Mesothelial cell of epicardium (in vitro differentiated cells): ENCODE measurements at places on chromosomes 2 and 18.
A peak's percentile ranks its signal among the peaks of the same experiment; 100 is the strongest.

- H3K27ac ChIP-seq: no peak overlapping the region
- no peak overlapping the region for H3K4me3 ChIP-seq
- no peaks in the 10 kb centered on the region for H3K4me1 ChIP-seq
- no peaks in the 10 kb centered on the region for H3K27me3 ChIP-seq
- no peaks in the 10 kb centered on the region for H3K36me3 ChIP-seq
Measured at GRCh38 chr2:210626849-210627248, 70.5 kb downstream of the CPS1 start.

DNA sequence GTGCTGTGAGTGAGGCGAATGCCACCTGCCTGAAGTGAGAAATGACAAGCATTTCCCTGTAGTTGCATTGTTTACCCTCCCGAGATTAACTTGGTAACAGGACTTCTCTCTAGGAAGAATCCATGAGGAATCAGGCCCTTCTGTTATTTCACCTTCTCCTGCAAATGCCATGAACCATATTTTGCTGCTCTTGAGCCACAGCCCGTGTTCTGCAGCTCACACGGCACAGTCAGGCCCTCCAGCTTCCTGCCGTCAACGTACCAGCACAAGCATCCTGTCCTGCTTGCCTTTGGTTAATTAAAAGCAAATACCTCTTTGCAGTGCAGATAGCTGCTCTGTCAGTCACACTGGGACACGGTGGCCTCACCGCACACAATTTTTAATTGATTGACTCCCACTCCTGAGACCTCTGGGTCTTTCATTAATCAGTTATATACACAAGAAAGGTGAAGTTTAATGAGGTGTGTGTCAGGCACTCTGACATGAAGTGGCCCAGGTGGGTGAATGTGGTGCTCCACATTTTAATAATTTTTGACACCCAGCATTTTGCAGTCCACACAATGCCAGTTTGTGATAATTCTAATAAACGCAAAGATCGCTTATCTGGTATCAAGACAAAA is 95.3 kb upstream of the ASB18 start:
- no peaks in the 10 kb centered on the region for H3K27me3 ChIP-seq
- peaks cover 24% of the 10 kb centered on the region for H3K4me1 ChIP-seq
- DNase-seq: no peak
- H3K27ac ChIP-seq: peak overlapping the region; percentile 23
- H3K36me3 ChIP-seq: peaks cover 8% of the 10 kb centered on the region

DNA sequence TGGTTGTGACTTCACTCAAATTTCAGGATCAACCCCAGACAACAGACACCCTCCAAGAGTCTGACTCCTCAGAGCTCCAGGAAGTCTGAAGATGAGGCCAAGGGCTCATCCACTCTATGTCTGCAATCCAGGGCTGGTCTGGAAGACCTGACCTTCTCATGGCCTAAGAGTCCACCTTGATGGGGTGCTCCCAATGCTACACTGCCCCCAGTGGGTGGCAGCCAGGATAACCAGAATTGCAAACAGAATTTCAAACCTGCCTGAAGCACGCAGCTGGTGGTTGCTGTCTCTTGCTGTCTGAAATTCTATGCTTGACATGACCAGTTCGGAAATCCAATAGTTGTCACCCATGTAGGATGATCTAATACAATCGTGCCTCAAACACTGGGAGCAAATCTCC is 96.0 kb downstream of the UXS1 start:
- H3K4me3 ChIP-seq: no peak overlapping the region
- H3K27ac ChIP-seq: no peak overlapping the region
- H3K4me1 ChIP-seq: peaks cover 4% of the 10 kb centered on the region
- no peak for DNase-seq
- H3K36me3 ChIP-seq: peaks cover 24% of the 10 kb centered on the region

- no peaks in the 10 kb centered on the region for H3K36me3 ChIP-seq
- no peak overlapping the region for H3K4me3 ChIP-seq
- no peak overlapping the region for H3K27ac ChIP-seq
- H3K27me3 ChIP-seq: peaks cover 61% of the 10 kb centered on the region
- DNase-seq: no peak
- no peaks in the 10 kb centered on the region for H3K4me1 ChIP-seq
Measured at GRCh38 chr2:26578113-26578458, 63.1 kb downstream of the CIB4 start.

DNA sequence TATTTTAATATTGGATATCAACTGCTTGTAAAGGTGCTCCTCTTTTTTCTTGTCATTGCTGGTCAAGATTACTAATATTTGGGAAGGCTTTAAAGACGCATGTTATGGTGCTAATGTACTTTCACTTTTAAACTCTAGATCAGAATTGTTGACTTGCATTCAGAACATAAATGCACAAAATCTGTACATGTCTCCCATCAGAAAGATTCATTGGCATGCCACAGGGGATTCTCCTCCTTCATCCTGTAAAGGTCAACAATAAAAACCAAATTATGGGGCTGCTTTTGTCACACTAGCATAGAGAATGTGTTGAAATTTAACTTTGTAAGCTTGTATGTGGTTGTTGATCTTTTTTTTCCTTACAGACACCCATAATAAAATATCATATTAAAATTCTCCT is 38.2 kb downstream of the COL3A1 start:
- peak overlapping the region; percentile 74 for H3K27ac ChIP-seq
- H3K36me3 ChIP-seq: peaks cover 42% of the 10 kb centered on the region
- DNase-seq: no peak
- peaks cover 47% of the 10 kb centered on the region for H3K4me1 ChIP-seq

DNA sequence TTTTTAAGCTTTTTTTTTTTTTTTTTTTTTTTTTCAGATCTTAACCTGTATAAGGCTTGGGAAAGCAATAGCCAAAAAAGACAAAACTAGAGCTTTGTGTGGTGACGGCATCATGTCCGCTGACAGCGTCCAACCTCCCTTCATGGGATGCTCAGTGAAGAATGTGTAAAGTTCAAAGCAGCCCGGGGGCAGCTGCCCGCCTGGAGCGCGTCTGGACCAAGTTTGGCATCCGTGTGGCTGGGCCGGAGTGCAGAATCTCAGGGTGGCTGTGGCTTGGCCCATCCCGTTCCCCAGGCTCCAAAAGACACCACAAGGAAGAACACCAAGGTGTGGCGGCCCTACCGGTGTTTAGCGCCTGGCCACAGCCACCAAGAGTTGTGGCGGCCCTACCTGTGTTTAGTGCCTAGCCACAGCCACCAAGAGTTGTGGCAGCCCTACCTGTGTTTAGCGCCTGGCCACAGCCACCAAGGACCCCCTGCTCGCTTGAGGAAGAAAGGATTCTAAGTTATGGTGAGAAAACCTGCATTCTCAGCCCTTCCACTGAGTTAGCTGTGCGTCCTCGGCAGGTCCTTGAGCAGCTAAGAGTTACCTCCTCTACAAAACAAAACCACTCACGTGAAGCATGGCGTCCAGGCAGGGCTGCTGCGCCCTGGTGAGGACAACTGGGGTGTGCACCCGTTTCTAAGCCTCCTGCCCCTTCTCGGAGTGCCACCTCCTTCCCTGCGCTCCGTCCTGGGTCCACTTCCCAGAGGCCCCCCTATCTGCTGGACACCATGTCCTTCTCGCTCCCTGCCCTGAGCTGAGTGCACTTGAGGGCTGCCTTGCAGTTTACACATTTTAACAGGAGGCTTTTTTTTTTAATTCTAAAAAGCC is 103.6 kb upstream of the SALL3 start:
- DNase-seq: no peak
- H3K4me3 ChIP-seq: no peak overlapping the region
- H3K27me3 ChIP-seq: peaks cover 17% of the 10 kb centered on the region
- H3K4me1 ChIP-seq: peaks cover 3% of the 10 kb centered on the region
- no peaks in the 10 kb centered on the region for H3K36me3 ChIP-seq
- H3K27ac ChIP-seq: no peak overlapping the region

GRCh38 chr2:19710230-19710629 is 191.6 kb downstream of the TTC32 start:
- peaks cover 4% of the 10 kb centered on the region for H3K4me1 ChIP-seq
- H3K36me3 ChIP-seq: no peaks in the 10 kb centered on the region
- H3K4me3 ChIP-seq: no peak overlapping the region
- H3K27ac ChIP-seq: no peak overlapping the region

- no peaks in the 10 kb centered on the region for H3K36me3 ChIP-seq
- DNase-seq: no peak
- no peak overlapping the region for H3K4me3 ChIP-seq
Measured at GRCh38 chr2:139271149-139271548, 491.0 kb upstream of the NXPH2 start.

- peak; percentile 95 for DNase-seq
- no peaks in the 10 kb centered on the region for H3K27me3 ChIP-seq
- H3K36me3 ChIP-seq: no peaks in the 10 kb centered on the region
- peak overlapping the region; percentile 86 for H3K4me3 ChIP-seq
- peaks cover 40% of the 10 kb centered on the region for H3K4me1 ChIP-seq
Measured at GRCh38 chr2:238288650-238289573, 502 bp upstream of the PER2 start.

- no peaks in the 10 kb centered on the region for H3K4me1 ChIP-seq
- no peak overlapping the region for H3K27ac ChIP-seq
- peaks cover 23% of the 10 kb centered on the region for H3K36me3 ChIP-seq
- no peaks in the 10 kb centered on the region for H3K27me3 ChIP-seq
- no peak for DNase-seq
Measured at GRCh38 chr2:105279126-105279525, 37.6 kb downstream of the GPR45 start.

- H3K27ac ChIP-seq: no peak overlapping the region
Measured at GRCh38 chr2:141020346-141020745, 1110.5 kb downstream of the LRP1B start.
